ENCODE measurements at places on chromosomes 16 and 17.
A peak's percentile ranks its signal among the peaks of the same experiment; 100 is the strongest.

- no peak for DNase-seq
These were observed at the start of gene SLC13A5 for GRCh38 chr17:6713130-6713917. Gene SLC13A5 (minus strand): TSS chr17:6713369. CDS start chr17:6713333, 36 bp downstream.

DNA sequence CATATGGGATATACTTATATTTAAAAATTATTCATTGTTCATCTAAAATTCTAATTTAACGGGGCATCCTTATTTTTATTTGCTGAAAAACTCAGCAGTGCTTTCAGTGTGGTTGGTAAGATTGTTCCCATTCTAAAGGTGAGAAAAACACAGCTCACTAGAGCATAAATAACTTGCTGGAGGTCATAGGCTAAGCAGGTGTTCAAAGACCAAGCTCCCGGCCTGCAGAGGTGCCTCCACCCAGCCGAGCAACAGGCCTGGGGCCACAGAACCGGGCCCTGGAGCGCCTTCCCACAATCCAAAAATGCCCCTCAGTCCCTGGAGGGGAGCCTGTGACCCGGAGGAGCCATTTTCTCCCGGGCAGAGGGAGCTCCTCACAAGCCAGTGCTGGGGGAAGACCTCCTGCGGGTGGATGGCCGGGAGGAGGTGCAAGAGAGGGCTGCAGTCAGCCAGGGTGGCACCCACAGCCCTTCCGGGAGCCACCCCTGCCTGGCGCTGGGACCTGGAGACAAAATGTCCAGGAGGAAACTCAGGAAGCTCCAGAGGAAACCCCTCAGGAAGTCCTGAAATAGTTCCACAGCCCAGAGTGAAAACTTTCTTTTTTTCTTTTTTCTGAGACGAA, 14.7 kb downstream of the ABR start:
- DNase-seq: no peak

DNA sequence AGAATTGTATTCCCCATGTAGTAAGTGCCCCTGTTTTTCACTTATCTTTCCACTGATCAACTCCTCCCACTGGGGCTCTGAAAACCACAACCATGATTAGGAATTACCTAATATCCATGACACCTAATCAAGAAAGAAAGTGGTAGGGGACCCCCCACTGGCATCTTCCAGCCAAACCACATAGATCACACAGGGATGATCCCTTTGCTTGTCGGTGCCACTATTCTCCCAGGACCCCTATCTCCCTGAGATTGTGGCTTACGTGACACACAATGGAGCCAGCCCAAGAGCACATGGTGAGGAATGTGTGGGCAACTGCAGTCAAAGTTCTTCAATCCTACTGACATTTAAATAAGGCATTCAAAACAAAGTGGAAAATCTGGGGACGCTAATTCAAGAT, 17.6 kb upstream of the DNAH9 start:
- DNase-seq: no peak

GRCh38 chr17:29180034-29180787, at the start of gene MYO18A:
Gene MYO18A (minus strand): TSS chr17:29180398. CDS start chr17:29166940, 13,458 bp downstream.
- peak; percentile 61 for DNase-seq
